ENCODE measurements at places on chromosomes 2 and 18.

DNA sequence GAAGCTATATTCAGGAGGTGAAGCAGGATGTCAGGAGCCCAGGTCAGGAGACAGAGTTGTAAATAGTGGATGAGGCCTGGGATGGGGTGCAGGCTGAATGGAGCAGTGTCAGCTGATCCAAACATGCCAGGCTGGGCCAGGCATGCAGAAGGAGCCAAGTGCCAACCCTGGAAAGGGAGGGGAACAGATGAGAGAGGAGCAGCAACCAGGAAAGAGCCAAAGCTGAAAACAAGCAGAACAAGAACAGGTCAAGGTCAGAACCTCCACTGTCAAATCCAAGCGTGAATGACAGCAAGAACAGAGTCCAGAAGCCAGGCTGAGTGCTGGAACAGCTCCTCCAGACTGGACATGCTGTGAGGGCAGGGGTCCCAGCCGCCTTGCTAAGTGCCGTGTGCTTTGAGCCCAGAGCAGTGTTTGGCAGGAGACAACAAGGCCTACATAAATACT lies 49.2 kb upstream of the PPP1CB start:
- DNase-seq: no peak

DNA sequence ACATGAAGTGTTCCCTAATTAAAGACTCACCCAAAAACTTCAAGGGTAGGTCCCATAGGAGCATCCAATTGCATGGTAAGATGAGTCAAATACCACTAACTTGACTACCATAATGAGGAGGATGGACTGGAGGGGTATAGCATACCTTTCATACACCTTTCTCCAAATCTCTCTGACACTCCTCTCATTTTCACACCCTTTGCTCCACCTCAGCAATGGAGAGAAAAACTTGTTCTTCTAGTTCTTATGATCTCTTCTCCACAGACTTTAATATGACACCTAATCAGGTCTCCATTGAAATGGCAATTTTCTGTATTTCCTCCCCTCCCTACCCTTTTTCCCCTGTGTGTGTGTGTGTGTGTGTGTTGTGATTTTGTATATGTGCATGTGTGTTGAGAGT lies 41.1 kb upstream of the MAP2 start:
- DNase-seq: no peak

- DNase-seq: no peak
These were observed 296.8 kb upstream of the HDAC4 start for GRCh38 chr2:239697399-239698164.

GRCh38 chr2:208077276-208077675 lies 47.0 kb downstream of the CRYGD start:
- no peak for DNase-seq

DNA sequence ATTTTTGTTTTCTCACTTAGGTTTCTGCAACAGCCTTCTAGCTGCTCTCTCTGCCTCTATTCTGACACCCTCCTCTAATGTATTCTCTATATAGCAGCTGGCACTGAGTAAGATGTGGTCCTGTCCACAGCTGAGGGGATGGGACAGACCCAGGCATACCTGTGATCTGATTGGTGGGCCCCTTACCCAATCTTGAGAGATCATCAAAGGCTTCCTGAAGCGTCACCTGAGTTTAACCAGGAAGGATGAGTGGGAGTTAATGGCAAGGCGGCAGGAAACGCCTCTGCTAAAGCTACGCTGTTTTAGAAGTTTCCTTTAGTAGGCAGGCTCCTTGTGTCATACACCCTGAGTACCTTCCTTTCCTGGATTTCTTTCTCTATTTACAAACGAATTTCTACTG lies 5.7 kb upstream of the TET3 start:
- DNase-seq: no peak

DNA sequence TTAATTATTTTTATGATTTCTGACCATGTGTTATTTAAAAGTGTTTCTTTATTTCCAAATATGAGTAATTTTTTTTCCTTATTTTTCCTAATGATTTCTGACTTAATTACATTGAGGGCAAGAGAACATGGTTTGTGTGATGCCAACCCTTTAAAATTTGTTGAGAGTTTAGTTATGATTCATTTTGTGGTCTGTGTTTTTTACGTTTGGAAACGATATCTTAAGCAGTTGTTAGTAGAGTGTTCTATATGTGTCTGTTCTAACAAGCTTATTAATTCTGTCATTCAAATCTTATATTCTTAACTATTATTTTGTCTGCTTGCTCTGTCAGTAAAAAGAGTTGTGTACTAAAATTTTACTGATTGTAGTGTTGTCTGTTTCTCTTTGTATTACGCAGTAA lies 15.0 kb downstream of the NAB1 start:
- DNase-seq: no peak

GRCh38 chr2:235017441-235017840 lies 65.6 kb downstream of the SH3BP4 start:
- DNase-seq: no peak

GRCh38 chr2:236849508-236849907 lies 236.2 kb upstream of the COPS8 start:
- no peak for DNase-seq

DNA sequence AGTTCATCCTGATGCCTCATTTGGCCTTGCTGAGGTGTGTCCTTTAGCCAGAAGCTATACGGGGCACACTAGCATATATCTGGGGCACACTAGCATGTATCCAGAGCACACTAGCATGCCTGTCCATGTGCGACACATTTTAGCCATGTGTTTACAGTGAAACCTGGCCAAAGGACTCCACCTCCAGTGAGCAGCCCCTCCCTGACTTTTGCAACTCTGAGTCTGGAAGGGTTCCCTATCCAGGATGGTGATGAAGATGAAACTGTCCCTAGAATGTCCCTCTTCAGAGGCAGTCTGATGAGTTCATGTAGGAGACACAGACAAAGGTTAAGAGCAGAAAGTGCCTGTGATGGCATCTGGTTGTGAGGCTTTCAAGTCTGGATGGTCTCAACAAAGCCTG lies 61.4 kb upstream of the LGALSL start:
- DNase-seq: no peak

DNA sequence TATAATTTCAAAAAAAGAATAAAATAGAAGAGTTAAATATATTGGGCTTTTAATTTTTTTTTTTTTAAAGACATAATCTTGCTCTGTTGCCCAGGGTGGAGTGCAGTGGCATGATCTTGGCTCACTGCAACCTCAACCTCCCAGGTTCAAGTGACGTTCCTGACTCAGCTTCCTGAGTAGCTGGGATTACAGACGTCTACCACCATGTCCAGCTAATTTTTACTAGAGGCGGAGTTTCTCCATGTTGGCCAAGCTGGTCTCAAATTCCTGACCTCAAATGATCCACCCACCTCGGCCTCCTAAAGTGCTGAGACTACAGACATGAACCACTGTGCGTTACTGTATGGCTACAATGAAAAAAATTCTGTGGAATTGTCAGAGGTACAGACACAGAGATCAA lies 98.1 kb upstream of the RGPD4 start:
- DNase-seq: no peak

GRCh38 chr2:44886414-44886813 lies 55.1 kb upstream of the SIX3 start:
- no peak for DNase-seq

GRCh38 chr2:228094377-228094921 lies 87.0 kb downstream of the SPHKAP start:
- DNase-seq: no peak

DNA sequence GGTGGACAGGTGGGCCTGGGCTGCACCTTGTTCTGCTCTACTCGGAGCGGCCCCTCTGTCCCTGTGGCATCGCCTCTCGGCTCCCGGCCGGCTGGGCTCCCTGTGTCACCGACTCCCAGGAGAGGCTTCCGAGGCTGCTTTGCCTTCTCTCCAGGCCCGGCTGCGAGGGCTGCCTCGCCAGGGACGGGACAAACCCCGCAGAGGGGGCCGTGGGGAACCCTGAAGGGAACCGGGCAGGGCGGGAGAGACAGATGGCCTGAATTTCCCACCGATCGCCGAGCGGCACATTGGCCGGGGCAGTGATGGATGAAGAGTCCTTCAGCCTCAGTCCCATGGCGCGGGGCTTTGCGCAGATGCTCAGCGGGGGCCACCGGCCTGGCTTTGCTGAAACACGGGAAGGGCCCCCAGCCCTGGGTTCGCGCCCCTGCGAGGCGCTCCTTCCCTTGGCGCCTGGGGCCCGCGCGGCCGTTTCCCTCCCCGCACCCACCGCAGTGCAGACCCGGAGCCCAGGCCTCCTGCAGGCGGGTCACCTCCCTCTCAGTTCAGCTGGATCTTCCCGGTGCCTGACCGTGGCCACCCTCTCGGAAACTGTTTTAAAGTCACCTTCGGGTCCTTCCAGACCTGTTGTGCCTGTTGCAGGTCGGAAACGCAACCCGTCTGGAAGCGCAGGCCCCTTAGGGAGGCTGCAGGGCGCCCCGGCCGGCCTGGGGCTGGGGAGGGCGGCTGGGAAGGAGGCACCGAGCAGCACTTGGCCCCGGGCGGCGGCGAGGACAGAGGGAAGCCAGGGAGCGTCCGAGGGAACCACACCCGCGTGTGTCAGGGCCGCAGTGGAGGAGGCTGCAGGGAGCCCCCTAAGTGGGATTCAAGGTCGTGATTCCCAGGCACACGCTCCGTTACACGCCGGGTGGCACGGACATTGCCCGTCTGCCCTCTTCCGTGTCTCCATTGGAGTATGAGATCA lies 341.9 kb upstream of the SALL3 start:
- DNase-seq: no peak

GRCh38 chr2:233844836-233845235 lies 9.5 kb downstream of the HJURP start:
- DNase-seq: no peak

- no peak for DNase-seq
These were observed 86.8 kb downstream of the SEMA4F start for GRCh38 chr2:74740741-74741431.

DNA sequence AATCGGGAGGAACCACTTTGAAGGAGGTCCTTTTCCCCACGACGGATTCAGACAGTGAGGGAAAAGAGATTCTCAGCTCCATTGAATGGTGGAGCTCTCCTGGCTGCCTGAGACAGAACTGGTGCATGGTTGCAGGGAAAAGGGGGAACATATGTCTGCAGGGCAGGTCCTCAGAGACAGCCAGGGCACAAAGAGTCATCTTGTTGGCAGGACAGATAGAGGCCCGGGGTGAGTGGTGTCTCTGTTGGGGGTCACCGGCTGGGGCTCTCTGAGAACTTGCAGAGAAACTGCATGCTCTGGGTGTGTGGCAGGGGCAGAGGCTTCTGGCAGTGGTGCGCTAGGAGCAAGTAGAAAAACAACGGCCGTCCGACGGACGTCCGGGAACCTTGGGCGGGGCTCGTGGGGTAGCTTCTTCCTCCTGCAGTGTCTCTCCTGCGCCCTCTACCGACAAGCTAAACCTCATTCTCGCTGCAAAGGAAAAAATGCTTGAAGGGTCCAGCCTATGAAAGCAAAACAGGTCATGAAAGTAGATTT lies 94.3 kb downstream of the CDCA7 start:
- DNase-seq: peak; percentile 82

GRCh38 chr2:109342256-109342850 lies 213.3 kb downstream of the SH3RF3 start:
- DNase-seq: no peak

DNA sequence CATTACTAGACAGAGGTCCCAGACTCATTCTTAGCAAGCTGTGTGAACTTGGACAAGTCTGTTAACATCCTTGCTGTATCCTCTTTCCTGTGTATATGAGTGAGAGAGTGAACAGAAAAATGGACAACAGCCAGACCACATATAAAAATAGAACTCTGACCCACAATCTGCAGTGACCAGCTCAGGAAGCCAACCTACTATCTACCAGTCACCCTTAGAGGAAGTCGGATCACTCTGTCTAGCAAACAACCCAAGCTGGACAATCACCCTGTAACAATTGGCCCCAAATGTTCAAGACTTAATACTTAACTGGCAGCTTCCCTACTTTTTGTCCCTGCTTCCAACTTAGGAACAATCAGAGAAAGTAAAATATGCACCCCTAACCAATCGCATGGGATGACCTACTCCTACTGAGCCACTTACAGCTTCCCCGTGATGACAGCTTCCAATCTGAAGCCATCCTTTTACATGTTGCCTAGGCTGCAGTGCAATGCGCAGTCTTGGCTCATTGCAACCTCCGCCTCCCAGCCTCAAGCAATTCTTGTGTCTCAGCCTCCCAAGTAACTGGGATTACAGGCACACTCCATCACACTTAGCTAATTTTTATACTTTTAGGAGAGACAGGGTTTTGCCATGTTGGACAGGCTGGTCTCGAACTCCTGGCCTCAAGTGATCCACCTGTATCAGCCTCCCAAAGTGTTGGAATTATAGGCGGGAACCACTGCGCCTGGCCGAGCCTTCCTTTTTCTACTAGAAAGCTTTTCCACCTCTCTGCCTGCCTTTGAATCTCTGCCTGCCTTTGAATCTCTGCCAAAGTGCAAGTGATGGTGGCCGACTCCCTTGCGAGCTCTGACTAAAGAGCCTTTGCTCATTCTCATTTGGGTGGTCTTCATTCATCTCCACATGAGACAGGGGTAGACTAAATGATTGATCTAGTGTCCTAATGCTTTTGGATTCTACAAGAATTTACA lies 158.3 kb upstream of the NDUFV2 start:
- no peak for DNase-seq

DNA sequence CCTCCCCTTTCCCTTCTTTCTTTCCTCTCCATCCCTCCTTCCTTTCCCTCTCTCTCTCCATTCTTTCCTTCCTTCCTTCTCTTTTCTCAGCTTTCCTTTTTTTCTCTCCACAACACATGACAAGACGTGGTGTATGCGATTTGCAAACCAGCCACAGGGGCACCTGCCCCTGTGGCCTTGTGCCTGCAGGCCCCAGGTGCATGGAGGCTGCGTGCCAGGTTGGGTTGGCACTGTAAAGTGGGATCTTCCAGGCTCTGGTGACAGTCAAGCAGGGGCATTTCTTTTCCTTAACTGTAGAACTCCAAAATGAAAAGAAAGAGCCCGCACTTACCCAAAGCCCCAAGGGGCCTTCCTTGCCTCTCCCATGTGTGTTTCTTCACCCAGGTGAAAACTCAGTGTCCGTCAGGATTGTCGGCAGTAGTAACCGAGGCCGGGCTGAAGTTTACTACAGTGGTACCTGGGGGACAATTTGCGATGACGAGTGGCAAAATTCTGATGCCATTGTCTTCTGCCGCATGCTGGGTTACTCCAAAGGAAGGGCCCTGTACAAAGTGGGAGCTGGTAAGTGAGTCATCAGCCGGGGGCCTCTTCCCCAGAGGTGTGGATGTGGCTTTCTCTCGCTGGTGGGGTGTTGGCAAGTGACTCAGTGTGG lies 50.9 kb downstream of the MARCO start:
- no peak for DNase-seq

DNA sequence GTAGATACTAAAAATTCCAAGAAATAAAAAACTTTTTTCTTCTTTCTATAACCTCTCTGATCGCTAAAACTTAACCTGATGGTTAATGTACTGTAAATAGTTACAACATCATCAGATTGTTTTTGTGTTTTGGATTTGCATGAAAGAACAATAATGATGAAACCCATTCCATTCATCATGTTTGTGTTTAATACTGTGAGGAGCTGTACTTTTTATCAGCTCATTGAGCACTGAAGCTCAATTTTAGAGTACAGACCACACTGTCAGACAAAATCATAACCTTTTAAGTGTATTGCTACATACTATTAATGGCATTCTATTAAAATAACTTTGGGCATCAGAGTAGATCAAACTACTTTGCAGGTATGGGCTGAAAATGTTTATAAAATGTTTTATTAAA lies 14.8 kb upstream of the BBS5 start:
- DNase-seq: no peak
